ENCODE measurements at places on chromosomes 3 and 15.

- DNase-seq: no peak
These were observed 14.6 kb downstream of the PLSCR5 start for GRCh38 chr3:146590521-146590920.

GRCh38 chr3:58536501-58537411 is at the start of gene ACOX2:
Gene ACOX2, minus strand, starts transcription at chr3:58537190. Its CDS starts 2,084 bp downstream, at chr3:58535106.
- DNase-seq: peak; percentile 93

GRCh38 chr3:187319699-187320302 is 28.3 kb upstream of the MASP1 start:
- peak; percentile 75 for DNase-seq

DNA sequence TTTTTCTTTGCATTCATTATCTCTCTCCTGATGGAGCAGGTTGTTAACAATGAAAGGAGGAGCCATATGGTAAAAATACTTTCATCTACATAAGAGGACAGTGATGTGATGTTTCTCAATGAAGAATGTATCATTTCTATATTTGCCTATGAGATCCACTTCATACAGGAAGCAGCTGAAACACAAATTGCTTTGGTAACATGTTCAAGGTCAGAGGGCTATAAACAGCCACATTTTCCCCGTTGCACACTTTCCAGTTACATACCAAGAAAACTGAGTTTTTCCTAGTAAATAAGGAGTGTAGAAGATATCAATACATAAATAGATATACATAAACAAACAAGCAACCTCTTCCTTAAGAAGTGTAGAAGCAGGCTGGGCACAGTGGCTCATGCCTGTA is 32.6 kb upstream of the GYG1 start:
- DNase-seq: no peak

GRCh38 chr3:144433006-144433405 is 461.4 kb downstream of the DIPK2A start:
- DNase-seq: no peak

DNA sequence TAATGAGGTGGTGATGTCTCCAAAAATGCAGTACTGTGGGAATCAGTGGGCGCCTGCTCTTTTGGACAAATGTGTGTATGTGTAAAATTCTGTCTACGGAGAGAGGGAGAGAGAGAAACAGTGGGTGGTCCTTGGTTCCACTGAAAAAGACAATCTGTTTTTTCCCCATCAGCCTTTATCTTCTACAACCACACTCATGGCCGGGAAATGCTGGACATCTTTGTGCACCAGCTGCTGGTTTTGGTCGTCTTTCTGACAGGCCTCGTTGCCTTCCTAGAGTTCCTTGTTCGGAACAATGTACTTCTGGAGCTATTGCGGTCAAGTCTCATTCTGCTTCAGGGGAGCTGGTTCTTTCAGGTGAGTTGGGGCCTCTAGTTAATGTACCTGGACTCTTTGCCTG is 51.2 kb upstream of the ADGRG7 start:
- no peak for DNase-seq

DNA sequence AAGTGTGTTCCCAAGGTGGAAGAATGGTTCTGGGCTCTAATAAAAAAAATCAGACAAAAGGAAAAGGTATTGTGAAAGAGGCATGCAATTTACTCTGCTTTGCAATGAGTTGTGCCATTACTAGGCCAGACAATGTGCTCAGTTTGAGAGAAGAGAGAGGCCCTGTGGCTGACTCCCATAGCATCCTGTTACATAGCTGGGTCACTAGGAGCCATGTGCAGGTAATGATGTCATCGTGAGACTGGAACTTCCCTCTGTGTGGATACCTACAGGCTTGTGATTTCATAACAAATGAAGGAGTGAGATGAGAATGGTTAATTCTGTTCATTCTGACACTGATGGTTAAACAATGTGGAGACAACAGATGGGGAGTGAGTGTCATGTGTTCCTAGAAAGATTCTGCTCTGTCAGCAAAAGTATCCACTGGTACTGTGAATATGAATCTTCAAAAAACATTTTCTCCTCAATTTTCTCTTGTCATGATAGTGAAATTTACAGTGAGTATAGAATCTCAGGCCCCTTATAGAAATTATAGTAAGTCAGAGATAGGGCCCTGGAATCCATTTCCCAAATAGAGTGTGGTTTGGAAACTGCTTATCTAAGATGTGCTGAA is 648.7 kb upstream of the DPPA4 start:
- DNase-seq: no peak

- no peak for DNase-seq
These were observed 1137.9 kb downstream of the ROBO2 start for GRCh38 chr3:78177780-78178179.

DNA sequence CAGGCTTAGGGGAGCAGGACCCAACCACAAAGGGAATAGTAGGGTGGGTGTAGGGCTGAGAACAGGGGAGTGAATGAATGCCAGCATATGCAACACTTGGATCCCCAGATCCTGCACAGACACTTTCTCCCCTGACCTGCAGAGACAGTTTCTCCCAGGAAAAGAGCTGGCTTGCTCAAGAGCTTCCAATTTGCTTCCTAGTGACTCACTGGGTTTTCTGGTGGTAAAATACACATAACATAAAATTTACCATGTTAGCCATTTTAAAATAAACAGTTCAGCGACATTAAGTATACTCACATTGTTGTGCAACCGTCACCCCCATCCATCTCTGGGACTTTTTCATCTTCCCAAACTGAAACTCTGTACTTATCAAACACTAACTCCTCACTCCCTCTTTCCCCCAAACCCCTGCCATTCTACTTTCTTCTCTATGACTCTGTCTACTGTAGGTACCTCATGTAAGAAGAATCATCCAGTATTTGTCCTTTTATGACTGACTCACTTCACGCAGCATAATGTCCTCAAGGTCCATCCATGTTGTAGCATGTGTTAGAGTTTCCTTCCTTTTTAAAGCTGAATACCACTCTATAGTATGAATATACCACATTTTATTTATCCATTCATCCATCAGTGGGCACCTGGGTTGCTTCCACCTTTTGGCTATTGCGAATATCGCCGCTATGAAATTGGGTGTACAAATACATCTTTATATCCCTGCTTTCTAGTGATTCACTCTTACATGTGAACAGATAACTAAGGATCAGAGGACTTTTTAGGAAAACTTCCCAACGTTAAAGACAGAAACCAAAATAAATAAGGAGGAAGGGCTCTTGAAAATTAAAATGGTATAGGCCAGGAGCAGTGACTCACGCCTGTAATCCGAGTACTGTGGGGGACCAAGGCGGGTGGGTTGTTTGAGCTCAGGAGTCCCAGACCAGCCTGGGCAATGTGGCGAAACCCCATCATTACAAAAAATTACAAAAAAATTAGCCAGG is 95.6 kb upstream of the TJP1 start:
- no peak for DNase-seq

- DNase-seq: no peak
These were observed 8.1 kb upstream of the SLC25A36 start for GRCh38 chr3:140933552-140933951.

DNA sequence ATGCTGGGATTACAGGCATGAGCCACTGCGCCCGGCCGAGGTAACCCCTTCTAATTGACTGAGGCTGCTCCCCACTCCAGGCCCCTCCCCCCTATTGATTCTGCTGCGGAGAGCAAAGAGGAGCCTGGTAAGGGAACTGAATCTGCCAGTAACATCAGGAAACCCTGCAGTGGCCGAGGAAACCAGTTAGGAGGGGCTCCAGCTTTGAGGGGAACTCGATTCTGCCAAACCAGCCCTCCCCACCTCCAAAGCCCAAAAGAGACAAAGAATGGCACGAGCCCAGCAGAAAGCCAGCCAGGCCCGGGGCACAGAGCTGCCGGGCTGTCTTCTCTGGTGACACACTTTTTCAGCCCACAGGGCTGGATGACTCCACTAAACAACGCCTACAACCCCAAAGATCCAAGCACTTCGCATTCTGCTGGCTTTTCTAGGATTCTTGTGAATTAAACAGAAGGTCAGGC is 15.0 kb upstream of the ACAD9 start:
- DNase-seq: peak; percentile 55

GRCh38 chr15:101852356-101852755 is 40.4 kb downstream of the OR4F15 start:
- DNase-seq: no peak

DNA sequence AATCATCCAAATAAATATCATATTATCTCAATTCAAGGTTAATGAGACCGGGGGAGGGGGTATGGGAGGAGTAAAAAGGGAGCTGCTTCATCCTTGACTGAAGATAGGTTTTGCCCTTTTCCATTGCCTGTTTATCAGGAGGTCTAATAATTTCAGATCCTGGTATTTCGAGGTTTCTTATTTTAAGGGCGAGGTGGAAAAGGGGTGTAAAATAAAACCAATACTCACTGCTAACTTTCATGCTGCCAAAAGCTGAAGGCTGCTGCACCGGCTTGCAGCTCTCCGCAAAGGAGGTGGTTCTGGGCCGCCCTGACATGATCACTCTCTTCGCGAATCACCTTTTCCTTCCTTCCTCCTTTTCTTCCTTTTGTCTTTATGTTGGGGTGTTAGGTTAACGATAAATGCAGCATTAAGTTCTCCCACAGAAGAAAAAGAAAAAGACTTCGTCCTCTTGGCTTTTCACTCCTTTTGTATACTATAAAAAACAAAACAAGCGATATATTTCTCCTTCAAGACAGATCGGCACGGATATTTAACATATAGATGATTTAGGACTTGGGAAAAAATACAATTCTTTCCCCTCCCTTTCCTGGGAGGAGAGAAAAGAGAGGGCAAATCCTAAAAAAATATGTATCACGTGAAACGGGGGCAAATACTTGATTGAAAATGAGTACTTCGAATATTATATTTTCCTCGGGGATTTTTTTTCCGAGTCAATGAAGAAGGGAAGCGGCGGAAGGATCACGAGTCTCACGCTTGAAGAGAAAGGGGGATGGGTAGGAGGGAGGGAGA is 932 bp downstream of the GSK3B start:
- no peak for DNase-seq

DNA sequence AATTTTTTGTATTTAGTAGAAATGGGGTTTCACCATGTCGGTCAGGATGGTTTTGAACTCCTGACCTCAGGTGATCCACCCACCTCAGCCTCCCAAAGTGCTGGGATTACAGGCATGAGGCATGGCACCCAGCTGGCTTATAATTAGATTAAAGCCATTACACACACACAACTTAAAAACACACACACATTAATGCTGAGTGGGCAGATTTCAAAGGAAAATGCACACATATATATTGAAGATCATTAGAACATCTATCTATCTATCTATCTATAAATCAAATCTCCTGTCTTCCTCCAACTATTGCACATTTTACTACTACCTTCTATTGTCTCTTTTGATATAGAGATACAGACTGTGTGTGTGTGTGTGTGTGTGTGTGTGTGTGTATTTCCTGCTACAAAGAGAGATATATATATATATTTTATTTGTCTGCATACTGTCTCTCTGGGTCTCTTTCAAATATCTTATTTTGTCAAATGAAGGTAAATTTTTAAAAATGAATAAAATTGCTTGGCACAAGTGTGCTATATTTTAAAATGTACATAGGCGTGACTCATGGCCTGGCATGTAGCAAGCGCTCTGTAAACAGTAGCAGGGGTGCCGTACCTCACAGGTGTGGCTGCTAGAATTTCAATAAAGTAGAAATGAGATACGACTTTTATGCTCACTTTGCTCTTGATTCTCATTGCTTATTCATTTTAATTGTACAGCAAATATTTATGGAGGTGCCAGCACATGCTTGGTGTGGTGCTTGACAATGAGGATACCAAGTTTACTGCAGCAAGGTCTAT is 655.8 kb downstream of the AGBL1 start:
- DNase-seq: no peak

DNA sequence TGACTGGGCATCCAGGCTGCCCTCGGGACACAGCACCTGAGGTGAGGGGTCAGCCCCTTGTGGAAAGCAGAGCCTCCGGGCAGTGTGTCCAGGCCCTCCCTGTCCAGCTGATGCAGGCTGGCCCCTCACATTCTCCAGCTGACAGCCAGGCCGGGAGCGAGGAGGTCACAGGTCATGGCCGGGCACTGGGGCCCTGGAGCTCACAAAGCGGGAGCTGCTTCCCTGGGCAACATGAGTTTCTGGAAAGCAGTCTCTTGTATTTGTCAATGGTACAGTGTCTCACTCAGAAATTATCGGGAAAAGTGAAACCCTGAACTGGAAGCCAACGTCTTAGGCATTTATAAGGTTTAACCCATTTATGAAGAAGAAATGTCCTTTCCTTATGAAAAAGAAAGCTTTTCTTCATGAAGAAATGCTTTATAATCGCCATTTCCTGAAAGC is 118.5 kb downstream of the OPA1 start:
- no peak for DNase-seq

DNA sequence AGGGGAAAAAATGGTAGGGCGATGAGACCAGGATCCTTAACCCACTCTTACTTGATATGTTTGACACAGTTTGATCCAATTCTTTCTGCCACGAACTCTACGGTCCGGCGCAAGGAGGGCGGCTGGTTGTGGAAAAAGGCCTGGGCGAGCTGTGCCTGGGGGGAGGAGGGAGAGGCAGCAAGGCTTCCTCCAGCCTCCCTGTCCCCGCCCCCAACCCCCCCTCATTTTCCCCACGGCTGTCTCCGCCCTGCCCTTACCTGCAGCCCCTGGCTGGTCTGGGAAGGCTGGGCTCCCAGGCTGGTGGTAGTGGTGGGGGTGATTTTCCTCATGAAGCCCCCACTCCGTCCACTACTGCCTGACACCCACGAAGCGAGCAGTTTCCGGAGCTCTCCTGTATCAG is 8.0 kb downstream of the CDAN1 start:
- DNase-seq: no peak

GRCh38 chr3:1068985-1069384 is 23.8 kb upstream of the CNTN6 start:
- no peak for DNase-seq

DNA sequence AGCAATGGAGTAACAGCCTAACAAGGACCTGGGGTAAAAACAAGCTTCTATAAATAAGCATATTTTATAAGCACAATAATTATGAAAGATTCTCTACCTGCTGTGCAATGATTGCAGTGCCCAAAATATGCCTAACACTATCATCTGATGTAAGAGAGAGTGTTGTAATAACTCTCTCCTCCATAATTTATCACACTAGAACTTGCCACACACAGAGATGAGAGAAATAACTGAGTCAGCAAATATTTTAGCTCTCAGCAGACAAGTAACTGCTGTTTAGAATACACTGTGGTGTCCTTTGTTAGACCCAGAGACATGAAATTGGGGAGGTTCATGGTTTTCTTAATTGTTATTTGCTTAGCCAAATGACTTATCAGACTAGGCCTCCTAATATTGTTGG is 105.3 kb upstream of the ACP3 start:
- no peak for DNase-seq

DNA sequence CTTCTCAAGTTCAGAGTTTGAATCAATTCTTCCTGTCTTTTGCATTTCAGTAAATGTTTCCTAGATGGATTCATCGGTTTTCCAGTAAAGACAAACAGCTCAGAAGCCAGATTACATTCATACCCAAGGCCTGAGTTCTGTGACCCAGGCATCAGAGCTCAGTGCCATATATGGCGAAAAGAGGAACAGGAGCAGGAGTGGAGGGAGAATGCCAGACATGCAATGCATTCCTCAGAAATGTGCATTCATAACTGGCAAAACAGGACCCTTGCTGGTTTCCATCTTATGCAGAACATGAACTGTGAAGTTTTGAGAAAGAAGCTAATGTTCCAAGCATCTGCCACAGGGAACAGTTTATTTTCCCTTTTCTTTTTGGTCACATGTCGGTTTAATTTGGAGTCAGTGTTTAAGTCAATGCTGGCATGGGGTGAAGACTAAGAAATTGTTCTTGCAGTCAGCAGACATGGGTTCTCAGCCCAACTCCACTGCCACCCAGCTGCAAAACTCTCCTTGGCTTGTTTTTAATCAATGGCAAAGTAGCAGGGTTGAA is 116.5 kb downstream of the LPP start:
- DNase-seq: no peak
